Caco-2 (cell line): ENCODE measurements at places on chromosomes 3 and 15. TPM values are rescaled to one million over a fixed set of nuclear protein-coding genes. Genes with fewer than 3 reads are reported as not detected.

Gene ARIH2
- total RNA-seq, result 106 and 133 TPM in 2 replicates

Gene SLC12A1
- total RNA-seq, result not detected in 2 replicates

Gene ALAS1
- total RNA-seq, result 53.1 and 60.0 TPM in 2 replicates

Gene ZPLD1
- not detected in 2 replicates for total RNA-seq

Gene KY
- total RNA-seq, result not detected in 2 replicates

Gene CGNL1
- total RNA-seq, result 8.3 and 9.4 TPM in 2 replicates
